ENCODE measurements at places on chromosomes 4 and X.

- no peak for DNase-seq
These were observed 51.1 kb downstream of the SLC10A7 start for GRCh38 chr4:146470604-146471003.

DNA sequence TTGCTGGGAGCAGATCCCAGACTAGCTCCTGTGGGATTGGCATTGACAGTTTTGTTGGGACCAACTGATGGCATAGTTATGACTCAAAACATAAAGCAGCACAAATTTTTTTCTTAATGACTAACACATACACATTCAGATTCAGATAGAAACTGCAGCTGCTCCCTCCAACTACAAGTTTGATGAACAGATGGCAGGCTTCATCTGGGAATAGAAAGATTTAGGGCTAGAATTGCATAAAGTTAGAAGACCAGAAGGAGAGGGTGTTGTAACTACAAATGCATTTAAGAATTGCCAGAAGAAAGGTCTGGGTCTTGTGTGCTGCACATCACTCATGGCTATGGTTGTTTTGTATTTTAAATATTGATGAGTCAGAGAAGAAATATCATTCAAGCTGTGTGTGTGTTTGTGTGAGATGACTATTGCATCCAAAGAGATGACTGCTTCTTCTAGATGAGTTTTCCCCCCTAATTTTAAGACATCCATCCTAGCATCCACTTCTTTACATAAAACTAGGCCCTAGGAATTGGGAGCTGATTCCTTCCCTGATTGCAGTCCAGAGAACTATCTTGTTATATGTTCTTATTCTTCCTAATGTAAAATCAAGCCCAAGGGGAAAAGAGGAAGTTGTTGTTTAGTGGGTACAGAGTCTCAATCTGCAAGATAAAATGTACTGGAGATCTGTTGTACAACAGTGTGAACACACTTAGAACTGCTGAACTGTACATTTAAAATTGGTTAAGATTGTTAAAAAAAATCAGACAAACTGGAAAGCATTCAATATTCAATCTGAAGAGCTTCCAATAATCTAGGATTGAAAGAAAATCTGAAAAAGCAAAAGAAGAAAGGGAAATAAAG lies 175.1 kb downstream of the PARM1 start:
- no peak for DNase-seq

DNA sequence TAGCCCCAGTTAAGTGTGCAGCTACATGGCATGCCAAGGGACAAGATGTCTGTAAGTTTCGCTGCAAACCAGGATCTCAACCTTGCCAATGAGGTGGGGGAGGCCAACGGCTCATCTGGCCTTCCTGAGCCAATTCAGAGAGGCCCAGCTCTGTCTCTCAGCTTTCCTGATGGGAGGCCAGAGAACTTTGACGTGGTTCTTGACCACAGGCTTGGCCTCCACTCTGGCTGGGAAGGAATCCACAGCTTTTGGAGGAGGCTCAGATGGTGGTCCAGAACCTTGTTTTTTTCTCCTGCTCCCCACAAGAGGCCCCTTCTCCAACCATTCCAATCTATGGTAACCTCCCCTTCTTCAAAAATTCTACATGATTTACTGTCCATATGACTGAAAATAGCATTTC lies 9.8 kb downstream of the CAPN6 start:
- no peak for DNase-seq

GRCh38 chr4:118749347-118749988 lies 64.3 kb downstream of the METTL14 start:
- DNase-seq: no peak

DNA sequence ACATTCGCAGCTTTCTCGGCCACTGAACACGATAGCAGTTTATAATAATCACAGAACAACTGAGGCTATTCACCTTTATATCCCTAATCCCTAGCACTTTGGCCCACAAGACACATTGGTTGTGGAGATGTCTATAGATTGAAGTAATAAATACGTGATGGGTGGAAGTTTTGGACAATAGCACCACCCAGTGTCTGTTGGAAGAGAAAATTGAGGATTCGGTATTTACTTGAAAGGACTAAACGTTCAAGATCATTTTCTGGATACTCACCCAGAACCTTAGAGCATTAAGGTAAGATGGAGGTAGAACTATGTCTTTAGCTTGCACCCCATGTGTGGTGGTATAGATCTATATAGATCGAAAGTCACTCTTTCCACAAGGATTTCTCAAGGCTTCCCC lies 787 bp upstream of the TMSB15A start:
- DNase-seq: no peak

- DNase-seq: no peak
These were observed 965.3 kb downstream of the CCSER1 start for GRCh38 chr4:91092398-91092980.

DNA sequence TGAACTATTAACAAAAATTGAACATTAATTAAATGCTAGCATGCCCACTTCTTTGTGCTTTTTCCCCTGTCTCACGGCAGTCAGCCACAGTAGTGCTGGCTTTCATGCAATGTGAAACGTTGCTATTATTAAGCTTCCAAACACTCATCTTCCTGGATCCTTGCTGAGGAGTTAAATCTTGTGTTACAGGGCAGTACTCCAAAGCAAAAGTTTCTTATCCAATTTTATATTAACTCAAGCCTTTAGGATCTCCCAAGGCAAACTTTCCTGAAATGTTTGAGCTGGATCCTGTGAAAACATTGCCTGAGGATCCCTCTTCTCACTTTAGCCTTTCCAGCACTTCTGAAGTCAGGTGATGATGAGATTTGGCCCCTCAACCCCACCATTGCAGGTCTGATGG lies 1454.8 kb downstream of the FSTL5 start:
- no peak for DNase-seq

All from stimulated activated CD4-positive, alpha-beta T cell treated with anti-CD3 and anti-CD28 coated beads, Interleukin-2, amount 100 ng/mL, for 24 hours (primary cell).